ENCODE measurements at places on chromosomes 2 and 18.
A peak's percentile ranks its signal among the peaks of the same experiment; 100 is the strongest.

GRCh38 chr2:99430614-99431291, 59.1 kb downstream of the REV1 start:
- no peak for DNase-seq

GRCh38 chr2:187989925-187990623, 301.6 kb upstream of the GULP1 start:
- no peak for DNase-seq

- no peak for DNase-seq
Measured at GRCh38 chr18:42977982-42978637, 137.4 kb downstream of the RIT2 start.

DNA sequence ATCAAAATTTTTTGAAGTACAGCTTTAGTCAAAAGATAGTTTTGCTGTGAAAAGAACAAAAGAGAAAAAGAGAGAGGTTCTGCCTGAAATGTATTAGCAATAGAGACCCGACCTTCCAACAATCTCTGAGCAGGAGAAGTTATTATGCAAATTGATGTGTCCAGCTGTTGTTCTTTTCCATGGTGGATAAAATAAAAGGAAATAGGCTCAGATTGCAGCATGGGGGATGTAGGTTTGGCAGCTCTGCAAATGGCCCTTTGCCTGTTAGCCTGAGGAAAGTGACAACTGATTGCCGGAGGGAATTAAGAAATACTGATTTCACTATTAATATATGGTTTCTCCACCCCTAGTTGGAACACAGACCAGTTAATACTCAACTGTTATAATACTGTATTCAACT, 1283.2 kb upstream of the NXPH2 start:
- DNase-seq, result no peak

- DNase-seq, result peak; percentile 29
Measured at GRCh38 chr2:203578759-203579643, 43.9 kb upstream of the RAPH1 start.

GRCh38 chr2:196183172-196183473, 11.7 kb upstream of the STK17B start:
- no peak for DNase-seq

DNA sequence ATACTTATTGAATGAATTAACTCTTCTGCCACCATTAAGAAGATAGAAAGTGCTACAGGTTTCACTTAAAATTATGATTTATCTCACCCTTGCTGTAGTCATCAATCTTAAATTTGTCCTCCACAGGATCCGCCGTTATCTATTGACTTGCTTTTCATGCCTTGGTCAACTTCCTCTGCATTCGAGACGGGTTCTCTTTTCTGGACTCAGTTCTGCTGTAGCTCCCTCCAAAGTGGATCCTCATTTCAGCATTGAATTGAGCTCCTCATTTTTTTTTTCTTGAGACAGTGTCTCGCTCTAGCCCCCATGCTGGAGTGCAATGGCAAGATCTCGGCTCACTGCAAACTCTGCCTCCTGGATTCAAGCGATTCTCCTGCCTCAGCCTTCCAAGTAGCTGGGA, 27.6 kb downstream of the INPP5D start:
- no peak for DNase-seq

DNA sequence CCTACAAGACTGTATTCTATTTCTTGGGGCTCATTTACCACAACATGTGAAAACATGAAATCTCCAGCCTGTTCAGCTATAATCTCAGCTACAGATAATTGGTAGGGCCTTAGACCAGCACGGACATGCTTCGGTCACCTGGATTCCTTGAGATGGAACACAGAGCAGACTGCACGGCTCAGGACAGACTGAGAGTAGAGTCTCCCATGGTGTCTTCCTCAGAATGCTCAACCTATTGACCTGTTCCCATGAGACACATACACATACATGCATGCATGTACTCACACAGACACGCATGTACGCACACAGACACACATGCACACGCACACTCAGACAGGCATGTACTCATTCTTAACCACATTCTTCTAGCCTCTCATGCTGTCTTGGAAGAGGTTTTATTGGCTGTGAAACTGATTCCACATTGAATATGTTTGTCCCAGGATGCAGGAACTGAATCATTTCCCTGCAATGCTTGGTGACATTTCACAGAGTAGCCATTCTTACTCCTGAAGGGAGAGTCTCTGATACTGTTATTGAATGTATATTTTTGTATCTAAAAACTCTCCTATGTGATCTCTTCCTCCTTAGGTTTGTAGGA, 23.5 kb upstream of the BZW1 start:
- no peak for DNase-seq

DNA sequence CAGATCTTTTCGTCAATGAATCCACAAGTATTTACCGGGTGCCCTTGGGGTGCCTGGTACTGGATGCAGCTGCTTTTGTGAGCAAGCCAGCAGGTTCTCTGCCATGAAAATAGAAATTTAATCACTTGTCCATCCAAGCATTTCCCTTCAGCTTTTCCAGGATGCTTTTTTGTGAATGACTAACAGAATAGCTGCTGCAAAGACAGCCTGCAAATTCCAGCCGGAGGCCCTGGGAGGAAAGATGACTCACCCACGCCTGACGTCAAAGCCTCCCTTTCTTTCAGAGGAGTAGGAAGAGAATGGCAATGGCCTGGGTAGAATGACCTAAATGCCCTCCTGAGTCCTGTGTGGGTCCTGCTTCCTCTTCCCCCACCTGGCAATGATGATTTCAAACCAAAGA, 111.9 kb downstream of the AP1S3 start:
- DNase-seq, result no peak

GRCh38 chr18:41504316-41504715, 450.7 kb upstream of the PIK3C3 start:
- DNase-seq, result no peak

DNA sequence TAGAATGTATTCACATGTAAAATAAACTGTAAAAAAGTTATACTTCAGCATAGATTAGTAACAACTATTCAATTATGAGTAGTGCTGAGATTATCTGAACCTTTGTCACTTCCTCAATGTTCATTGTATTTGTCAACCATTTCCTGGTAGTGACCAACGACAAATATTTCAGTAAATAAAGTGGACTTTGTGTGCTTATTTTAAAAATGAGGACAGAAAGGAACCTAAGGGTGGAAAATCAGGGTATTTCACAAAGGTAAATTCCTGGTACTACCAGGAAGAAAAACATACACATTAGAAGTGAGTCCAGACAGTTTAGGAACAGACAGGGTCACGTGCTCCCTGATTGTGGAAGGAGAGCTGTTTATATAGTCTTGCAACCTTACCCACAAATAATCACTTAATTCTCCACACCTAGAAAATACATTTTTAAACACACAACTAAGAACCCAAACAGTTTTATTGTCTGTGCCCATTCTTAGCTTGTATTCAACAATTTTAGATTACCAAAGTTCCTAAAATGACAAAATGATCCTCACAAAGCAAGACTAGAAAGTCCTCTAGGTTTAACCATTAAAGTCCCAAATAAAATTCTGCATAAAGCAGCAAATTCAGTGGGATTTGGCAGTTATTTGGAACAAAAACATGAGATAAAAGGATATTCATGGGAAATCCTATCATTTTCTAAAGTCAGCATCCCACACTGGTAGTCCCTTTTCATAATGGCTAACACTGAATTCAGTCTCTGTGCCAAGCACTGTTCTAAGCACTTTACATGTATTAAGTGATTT, 28.2 kb downstream of the PELI1 start:
- DNase-seq, result no peak
